CD4-positive, CD25-positive, alpha-beta regulatory T cell (primary cell): ENCODE measurements at places on chromosomes 6 and 20.

DNA sequence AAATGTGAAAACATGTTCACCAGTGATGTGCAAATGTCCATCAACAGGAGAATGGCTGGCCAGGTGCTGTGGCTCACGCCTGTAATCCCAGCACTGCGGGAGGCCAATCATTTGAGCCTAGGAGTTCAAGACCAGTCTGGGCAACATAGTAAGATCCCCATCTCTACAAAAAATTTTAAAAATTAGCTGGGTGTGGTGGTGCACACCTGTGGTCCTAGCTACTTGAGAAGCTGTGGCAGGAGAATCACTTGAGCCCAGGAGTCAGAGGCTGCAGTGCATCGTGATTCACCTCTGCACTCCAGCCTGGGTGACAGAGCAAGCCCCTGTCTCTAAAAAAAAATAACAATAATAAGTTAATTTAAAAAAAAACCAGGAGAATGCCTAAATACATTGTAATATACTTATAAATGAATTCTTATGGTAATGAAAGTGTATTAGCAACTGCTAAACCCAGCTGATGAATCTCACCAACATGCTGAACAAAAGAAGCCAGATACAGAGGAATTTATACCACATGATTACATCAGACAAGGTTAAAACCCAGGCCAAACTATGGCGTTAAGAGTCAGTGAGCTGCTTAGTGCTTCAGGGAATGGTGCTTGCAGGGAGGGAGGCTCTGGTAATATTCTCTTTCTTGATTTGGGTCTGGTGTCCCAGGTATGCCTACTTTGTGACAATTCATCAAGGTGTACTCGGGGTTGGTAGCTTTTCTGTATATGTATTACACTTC lies 36.4 kb downstream of the RPP40 start:
- no peak for DNase-seq

DNA sequence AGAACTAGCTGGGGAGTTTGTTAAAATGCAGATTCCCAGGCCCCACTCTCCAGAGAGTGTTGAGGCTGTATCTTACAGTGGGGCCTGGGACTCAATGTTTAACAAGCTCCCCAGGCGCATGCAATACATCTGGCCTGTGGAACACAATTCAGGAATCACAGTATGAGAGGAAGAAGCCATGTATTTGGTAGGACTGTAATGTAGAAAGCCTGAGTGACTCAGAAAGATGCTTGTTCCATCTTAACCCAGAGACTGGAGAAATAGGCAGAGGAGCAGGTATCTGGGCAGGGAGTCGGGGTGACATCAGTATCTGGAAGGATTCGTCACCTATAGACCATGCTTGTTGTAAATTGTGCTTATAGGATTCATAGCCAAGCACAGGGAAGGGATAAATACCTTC lies 90.5 kb downstream of the UNC5CL start:
- no peak for DNase-seq

- no peak for DNase-seq
Observed at GRCh38 chr6:57226221-57226620, 4.1 kb upstream of the RAB23 start.

- no peak for DNase-seq
Observed at GRCh38 chr20:9985773-9986172, 49.0 kb upstream of the ANKEF1 start.

DNA sequence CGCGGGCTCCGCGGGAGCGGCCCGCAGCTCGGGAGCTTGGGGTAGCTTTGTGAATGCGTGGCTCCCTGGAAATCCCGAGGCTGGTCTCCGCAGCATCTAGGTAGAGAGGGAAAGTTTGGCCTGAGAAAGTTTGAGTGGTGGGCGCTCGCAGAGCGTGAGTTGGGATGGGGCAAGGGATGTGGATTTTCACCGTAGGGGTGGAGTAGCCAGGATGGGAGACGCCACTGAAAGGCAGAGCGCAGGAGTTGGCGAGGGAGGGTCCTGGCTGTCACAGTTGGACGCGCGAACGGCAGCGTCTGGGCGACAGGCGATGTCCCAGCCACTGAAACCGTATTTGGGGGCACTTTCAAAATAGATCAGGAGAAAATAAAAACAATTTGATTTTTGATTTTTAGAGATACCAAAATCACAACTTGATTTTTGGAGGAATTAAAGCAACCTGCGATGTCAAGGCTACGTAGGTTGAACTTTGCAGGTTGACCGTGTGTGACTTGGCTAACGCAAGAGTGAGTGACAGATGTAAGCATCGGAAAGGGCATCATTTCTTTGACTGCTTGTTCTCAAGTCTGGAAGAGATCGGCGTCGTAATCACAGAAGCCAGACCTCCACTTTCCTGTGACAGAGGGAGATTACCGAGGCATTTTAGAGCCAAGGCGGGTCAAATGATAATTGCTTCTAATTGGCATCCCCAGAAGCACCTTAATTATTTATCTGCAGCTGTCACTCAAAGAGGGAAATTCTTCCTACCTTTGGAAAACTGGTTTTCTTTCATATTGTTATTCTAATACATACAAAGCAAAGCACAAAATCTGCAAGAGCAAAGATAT lies 646 bp downstream of the HEY2 start:
- DNase-seq, result no peak

DNA sequence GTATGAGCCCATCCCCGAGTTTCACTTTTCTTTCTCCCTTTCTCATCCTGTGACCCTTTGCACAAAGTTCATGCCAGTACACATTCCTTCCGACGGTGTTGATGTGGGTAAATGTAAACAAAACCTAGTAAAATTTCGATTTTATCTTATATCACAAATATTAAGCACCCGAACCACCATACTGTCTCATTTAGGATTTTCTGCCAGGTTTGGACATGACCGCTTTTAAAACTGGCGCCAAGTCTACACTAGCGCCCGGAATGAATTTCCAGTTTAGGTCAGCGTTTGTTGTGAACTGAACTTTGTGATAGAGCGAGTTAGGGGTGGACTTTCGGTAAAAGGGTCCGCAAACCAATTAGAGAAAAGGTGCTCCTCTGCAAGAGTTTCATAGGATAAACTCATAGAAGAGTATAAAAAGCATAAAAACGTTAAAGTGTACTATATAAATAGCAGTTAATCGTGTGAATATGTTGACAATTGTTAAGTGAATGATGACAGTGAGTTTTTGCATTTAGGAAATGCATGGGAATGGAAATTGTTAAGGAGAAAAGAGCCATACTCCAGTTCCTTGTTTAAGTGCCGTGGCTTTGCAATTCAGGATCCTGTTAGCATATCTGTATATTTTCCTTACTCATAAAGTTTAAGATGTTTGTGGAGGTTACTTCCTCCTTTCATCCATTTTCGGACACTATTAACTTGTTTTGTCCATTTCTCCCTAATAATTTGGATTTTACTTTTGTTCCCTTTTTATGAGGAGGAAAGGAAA lies 937 bp downstream of the AKAP7 start:
- no peak for DNase-seq

DNA sequence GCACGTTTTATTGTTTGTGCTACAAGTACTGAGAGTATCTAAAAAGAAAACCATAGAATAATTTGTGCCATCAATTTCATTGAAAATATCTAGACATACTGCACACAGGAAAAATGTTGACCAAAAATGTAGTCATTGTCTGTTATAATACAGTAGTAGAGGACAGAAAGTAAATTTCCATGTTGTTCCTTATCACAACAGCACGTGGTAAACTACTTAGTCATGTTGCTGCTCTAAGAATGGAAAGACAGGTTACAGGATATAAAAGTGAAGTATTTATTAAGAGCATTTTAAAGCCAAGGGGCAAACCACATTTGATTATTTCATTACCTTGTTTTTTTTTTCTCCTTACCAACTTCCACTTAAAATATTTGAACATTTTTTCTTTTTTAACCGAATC lies 89.0 kb upstream of the CEP85L start:
- DNase-seq, result no peak

DNA sequence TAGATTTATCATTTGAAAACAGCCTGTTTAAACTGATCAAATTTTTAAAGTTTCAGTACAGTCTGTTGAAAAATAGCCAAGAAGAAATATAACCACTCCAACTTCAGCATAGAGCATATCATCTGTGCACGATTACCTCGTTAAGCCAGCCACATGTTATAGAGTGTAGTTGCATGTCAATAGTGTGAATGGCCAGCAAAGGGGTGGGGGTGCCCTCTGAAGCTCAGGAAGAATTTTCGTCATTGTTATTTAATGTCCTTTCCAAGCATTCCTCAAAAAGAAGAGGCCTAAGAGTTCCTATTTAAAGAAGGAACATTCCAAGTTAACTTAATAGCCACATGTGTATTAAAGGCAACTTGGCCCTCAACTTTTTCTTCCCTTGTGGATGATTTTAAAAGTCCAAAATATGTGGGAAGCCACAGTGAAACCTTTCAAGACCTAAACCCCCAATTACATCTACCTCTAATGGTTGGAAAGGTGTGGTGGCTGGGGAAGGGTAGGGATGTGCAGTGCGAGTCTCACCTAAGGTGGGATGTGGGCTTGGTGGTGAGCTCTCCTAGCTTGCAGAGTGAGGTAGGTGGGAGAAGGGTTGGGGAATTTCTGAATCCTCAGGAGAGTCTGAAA lies 1.8 kb upstream of the CCN2 start:
- DNase-seq, result no peak

DNA sequence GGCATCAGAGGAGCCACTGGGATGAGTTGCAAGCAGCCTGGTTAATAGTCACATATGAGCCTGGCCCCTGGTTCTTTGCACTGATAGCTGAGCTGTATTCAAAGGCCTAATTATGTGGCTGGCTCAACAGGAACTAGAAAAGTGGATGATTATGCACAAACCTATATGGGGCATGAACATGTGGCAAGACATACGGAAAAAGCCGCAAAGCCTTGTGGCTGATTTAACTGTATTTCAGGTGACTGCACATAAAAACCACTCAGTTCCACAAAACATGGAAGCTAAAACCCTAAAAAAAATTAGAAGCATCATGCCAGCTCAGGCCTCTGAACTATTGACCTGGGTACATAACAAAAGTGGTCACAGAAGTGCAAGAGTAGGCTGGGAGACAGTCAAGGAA lies 13.0 kb upstream of the MUC22 start:
- no peak for DNase-seq

- DNase-seq, result no peak
Observed at GRCh38 chr6:32127409-32127716, 683 bp downstream of the ATF6B start.

GRCh38 chr20:52593654-52594053 lies 378.5 kb upstream of the TSHZ2 start:
- DNase-seq, result no peak

DNA sequence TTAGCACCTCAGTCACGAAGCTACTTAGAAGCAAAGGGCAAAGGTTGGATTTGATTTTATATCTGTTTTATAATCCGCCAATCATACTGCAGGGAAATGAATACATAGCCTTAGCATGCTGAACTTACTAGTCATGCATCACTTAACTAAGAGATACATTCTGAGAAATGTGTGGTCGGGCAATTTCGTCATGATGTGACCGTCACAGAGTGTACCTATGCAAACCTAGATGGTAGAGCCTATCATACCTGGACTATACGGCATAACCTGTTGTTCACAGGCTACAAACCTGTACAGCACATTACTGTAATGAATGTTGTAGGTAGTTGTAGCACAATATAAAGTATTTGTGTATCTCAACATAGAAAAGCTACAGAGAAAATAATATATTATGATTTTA lies 345.2 kb upstream of the RGS17 start:
- no peak for DNase-seq

- peak; percentile 39 for DNase-seq
Observed at GRCh38 chr6:107064579-107065065, 36.6 kb downstream of the MTRES1 start.

GRCh38 chr6:29702519-29703103 lies 20.6 kb upstream of the HLA-F start:
- peak; percentile 32 for DNase-seq

DNA sequence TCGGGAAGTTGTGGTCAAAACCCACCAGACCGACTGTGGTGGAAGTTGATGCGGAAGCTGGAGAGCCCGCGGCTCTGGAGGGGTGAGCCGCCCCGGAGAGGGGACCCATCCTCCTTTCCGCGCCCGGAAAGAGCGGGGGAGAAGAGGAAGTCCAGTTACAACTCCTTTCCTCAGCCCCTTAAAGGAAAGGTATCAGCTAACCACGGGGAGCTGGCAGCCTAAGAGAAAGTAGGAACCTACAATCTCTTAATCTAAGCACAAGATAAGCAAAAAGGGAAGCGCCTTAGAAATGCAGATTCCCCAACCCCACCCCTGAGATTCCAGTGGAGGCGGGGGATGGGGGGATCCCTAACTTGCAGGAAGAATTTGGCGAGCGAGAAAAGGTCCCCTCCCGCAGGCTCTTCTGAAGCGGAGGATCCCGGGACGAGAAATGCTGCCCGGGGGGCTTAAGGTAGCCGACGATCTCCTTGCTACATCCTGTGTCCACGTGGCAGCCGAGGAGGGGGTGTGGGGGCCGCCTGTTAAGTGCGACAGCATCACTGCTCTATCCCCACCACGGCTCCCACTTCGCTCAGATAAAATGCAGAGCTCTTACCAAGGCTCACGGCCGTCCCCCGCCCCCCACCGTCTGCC lies 87.5 kb downstream of the ZFP64 start:
- no peak for DNase-seq

DNA sequence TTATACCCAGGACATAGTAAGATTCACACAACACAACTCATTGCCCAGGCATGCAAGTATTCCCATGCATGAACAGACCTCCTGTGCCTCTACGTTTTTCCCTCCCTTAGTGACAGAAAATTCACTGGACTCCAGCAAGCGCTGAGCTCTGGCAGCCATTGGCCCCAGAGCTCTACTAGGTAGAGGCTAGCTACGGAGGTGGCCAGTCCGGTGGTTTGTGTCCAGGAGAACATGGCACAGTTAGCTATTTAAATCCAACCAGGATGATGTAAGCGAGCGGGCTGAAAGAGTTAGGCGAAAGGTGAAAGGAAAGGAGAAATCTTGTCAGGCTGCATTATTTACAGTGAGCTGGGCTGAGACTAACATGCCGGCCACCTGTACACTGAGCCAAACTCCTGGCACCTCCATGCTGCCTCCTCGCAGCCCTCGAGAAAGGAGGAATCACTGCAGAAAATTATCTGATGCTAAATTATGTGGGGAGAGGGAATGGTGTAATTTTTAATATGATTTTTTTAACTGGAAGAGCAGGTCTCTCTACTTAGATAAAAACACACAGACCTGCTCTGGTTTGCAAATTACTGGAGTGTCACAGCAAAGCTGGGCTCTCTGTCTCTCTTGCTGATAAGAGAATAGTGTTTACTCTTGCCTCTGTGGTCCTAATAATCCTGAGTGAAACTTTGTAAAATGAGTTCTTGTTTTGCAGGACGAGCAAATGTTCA lies 50.1 kb upstream of the ARMC2 start:
- DNase-seq, result no peak

DNA sequence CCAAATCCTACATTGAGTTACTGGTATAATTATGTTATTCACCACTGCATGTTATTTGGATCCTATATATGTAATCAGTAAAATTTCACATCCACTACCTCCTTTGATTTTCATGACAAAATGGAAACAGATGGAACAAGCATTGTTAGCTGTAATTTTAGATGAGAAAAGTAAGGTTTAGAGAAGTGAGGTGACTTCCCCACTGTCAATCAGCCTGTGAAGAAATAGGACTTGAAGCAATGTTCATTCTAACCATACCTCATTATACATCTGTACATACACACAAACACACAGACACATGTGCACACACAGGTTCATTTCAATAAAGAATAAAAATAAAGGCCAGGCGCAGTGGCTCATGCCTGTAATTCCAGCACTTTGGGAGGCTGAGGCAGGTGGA lies 23.7 kb upstream of the QKI start:
- DNase-seq, result no peak

GRCh38 chr20:64155258-64156135 lies 8.8 kb upstream of the MYT1 start:
- no peak for DNase-seq

GRCh38 chr6:107495971-107496370 lies 6.1 kb downstream of the SOBP start:
- no peak for DNase-seq

- no peak for DNase-seq
Observed at GRCh38 chr20:4011226-4011975, 4.0 kb downstream of the RNF24 start.
